ENCODE measurements at places on chromosomes 3 and 15. TPM values are rescaled to one million over a fixed set of nuclear protein-coding genes. Genes with fewer than 3 reads are reported as not detected.

DNA sequence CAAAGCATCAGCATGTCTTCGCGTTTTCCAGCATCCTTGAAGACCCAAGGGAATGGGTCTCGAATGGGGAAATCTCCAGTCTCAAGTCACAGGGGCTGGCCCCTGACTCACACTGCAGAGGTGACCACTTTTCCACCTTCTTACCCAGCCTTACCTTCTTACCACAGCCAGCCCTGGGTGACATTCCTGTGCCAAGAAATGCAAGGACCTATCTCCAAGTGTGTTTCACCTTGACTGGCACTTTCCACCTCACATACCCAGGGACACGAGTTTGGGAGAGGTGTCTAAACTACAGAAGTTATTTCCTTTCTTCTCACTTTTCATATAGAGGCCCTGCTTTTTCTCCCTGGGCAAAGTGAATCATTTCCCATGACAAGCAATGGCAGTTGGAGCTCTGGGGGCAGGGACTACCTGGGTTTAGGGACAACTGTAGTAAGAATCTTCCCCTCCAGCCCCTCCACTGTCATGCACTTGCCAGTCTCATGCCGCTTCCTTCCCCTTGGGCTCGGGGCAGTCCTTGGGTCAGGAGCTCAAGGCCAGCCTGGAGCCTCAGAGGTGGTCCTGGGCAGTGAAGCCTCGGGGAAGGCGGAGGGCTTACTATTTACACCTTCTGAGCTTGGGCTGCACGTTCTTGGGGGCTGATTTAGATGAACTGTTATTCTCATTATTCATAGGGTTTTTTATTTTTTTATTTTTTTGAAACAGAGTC, 16.8 kb downstream of the PAQR5 start:
- no peak for DNase-seq
- H3K27ac ChIP-seq: no peak overlapping the region
- peaks cover 10% of the 10 kb centered on the region for H3K27me3 ChIP-seq
- peaks cover under 1% of the 10 kb centered on the region for H3K4me1 ChIP-seq
- H3K4me3 ChIP-seq: no peak overlapping the region

DNA sequence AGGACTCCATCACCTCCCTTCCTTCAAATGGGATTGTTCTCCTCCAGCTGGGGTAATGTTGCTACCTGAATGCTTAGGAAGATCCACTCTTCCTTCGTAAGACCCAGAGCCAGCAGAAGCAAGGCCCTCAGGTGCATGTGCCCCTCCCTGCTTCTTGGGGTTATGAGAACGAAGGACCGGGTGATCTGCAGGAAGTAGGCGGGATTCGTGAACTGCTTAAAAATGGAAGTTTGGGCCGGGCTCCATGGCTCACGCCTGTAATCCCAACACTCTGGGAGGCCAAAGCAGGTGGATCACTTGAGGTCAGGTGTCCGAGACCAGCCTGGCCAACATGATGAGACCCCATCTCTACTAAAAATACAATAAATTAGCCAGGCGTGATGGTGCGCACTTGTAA, 8.0 kb downstream of the TLR9 start:
- H3K36me3 ChIP-seq: peaks cover 37% of the 10 kb centered on the region
- peaks cover 73% of the 10 kb centered on the region for H3K4me1 ChIP-seq
- peak overlapping the region; percentile 59 for H3K4me3 ChIP-seq
- DNase-seq: no peak
- H3K27me3 ChIP-seq: no peaks in the 10 kb centered on the region
- H3K27ac ChIP-seq: peak overlapping the region; percentile 93

- no peak overlapping the region for H3K4me3 ChIP-seq
- H3K36me3 ChIP-seq: no peaks in the 10 kb centered on the region
- no peaks in the 10 kb centered on the region for H3K4me1 ChIP-seq
- H3K27me3 ChIP-seq: no peaks in the 10 kb centered on the region
- DNase-seq: no peak
- H3K27ac ChIP-seq: no peak overlapping the region
Observed at GRCh38 chr3:29597376-29598008, 316.6 kb downstream of the RBMS3 start.

- DNase-seq: no peak
- peaks cover 1% of the 10 kb centered on the region for H3K36me3 ChIP-seq
- H3K4me1 ChIP-seq: peaks cover 2% of the 10 kb centered on the region
- no peak overlapping the region for H3K4me3 ChIP-seq
Observed at GRCh38 chr3:101300073-101300472, 20.3 kb downstream of the IMPG2 start.

DNA sequence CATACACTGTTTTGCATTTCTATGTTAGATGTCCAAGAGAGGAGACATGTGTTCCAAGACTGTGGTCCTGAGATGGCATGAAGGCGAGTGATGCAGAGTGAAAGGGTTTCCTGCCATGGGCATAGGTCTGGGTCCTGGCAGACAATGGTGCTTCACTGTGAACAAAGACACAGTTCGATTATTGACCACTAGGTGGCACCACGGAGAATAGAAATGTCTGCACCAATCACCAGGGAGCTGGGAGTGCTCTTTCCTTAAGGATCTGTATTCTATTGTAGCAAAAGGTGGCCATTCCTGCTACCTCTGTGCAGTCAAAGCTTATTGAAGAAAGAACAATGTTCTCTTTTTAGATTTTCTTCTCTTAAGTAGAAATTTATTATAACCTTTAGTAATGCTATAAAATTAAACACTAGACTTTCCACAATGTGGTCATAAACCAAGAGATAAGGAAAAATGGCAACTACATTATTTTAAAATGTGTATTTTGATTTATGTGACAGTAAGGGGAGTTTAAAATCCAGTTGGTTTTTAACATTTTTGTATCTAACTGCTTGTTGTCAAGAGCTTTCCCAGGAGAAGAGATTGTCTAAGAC, 88.7 kb downstream of the GABRG3 start:
- H3K36me3 ChIP-seq: no peaks in the 10 kb centered on the region
- peak; percentile 28 for DNase-seq
- H3K4me1 ChIP-seq: no peaks in the 10 kb centered on the region
- H3K27ac ChIP-seq: no peak overlapping the region
- H3K4me3 ChIP-seq: no peak overlapping the region
- no peaks in the 10 kb centered on the region for H3K27me3 ChIP-seq

DNA sequence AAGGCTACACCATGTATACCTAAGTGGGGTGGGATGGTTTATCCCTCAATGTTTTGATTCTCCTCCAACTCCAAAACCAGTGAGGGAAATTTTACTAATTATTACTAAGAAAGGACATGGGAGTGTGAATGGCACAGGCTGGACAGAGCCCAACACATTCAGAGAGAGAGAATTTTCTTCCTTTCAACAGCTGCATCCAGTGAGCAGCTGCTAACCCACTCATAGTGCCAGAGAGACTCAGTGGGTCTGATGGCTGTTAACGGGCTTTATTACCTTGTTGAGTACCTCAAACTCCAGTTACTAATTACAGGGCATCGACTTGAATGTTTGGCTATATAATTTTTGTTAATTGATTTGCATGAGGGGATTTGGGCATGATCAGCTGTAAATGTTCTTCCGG, 75.8 kb downstream of the RORA start:
- H3K4me1 ChIP-seq: no peaks in the 10 kb centered on the region
- no peak overlapping the region for H3K27ac ChIP-seq
- DNase-seq: no peak
- H3K36me3 ChIP-seq: no peaks in the 10 kb centered on the region
- no peak overlapping the region for H3K4me3 ChIP-seq

DNA sequence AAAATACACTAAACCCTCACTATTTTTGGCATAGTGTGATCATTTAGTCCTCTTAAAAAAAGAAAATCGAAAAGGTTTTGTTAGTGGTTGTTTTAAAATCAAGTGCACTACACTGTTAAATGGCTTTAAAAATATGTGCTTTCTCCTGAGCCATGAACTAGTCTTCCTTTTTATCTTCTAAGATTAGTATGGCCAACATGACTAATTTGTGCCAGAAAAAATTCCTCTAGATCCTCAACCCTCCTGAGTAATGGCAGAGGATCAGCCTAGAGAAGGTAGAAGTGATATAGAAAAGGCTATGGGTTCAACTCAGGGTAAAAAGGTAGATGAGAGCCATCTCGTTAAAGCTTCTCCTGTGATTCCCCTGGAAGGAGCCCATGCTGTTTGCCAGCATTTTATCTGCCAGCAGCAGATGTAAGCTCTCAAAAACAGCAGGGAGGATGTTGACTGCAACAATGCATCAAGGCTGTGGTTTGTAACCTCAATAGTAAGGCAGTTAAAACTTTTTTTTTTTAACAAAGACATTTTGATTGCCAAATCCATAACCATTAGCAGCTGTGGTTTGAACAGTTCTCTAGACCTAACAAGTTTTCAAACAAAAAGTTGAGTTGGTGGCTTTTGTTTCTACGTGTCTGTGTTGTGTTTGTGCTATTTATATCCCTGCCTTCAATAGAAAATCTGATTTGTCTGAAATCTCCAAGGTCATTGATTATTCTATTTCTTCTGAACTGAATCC, 30.2 kb upstream of the ZNF609 start:
- peaks cover 49% of the 10 kb centered on the region for H3K4me1 ChIP-seq
- H3K27ac ChIP-seq: peak overlapping the region; percentile 92
- H3K4me3 ChIP-seq: peak overlapping the region; percentile 43
- peak; percentile 74 for DNase-seq

GRCh38 chr3:173789530-173790162, 392.1 kb downstream of the NLGN1 start:
- H3K27me3 ChIP-seq: no peaks in the 10 kb centered on the region
- no peaks in the 10 kb centered on the region for H3K36me3 ChIP-seq
- no peak overlapping the region for H3K27ac ChIP-seq
- no peak overlapping the region for H3K4me3 ChIP-seq

DNA sequence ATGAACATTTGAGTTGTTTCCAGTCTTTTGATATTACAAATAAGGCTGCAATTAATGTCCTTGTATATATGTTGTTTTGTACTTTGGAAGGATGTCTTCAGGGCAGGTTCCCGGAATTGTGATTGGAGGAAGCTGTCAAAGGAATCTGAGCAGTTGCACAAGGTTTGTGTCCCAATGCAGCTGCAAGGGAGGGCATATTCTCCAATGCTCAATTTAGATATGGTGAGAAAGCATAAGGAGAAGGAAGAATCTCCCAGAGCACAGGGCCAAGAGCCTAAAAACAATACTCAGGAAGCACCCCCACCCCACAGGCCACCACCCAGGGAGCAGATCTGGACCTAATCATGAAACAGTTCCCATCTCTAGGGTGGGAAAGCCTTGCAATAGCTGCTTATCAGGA, 228.0 kb upstream of the LRRFIP2 start:
- H3K27ac ChIP-seq: no peak overlapping the region
- peaks cover 5% of the 10 kb centered on the region for H3K36me3 ChIP-seq
- no peaks in the 10 kb centered on the region for H3K27me3 ChIP-seq
- DNase-seq: no peak

The TEX55 gene
- not detected for total RNA-seq

GRCh38 chr3:17638356-17638755, 104.1 kb downstream of the TBC1D5 start:
- no peak for DNase-seq
- no peak overlapping the region for H3K4me3 ChIP-seq
- H3K27me3 ChIP-seq: no peaks in the 10 kb centered on the region

Measured in activated CD4-positive, alpha-beta T cell treated with anti-CD3 and anti-CD28 coated beads, Interleukin-2, amount 10 ng/mL, durations not matched to agents 7 days and 5 days (primary cell).